ENCODE measurements at places on chromosomes 6 and 20.

- peak; percentile 17 for DNase-seq
These were observed 224.8 kb upstream of the MARCKS start for GRCh38 chr6:113632220-113632864.

DNA sequence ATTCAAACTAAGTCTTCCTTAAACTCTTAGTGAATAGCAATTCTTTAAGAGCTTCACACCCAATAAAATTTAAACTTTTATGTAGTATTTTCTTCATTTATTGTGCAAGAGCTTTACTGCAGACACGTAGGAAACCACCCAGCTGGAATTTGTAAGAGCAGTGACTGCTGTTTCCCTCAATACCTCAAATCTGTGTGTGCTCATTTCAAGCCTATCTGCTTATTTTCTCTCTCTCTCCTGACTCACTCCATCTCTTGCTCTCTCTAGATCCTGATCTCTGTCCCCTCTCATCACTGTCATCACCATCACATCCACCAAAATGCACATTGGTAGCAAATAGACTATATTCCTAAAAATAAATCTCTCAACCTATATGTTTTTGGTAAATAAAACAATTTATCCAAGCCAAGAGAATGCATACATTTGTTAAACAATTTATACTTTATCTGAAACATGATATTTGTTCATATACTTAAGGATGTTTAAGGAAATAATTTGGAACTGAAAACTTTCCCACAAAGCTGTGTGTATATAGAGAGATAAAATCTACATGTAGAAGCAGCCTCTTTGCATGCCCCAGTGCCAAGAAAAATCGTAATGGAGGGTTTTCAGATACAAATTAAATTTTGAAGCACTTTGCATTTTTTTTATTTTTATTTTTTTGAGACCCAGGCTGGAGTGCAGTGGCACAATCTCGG is 273.0 kb downstream of the TFAP2A start:
- no peak for DNase-seq

- DNase-seq = no peak
These were observed 48.7 kb downstream of the UST start for GRCh38 chr6:148795563-148795962.

- DNase-seq = no peak
These were observed 9.4 kb upstream of the CDH22 start for GRCh38 chr20:46317685-46318177.

DNA sequence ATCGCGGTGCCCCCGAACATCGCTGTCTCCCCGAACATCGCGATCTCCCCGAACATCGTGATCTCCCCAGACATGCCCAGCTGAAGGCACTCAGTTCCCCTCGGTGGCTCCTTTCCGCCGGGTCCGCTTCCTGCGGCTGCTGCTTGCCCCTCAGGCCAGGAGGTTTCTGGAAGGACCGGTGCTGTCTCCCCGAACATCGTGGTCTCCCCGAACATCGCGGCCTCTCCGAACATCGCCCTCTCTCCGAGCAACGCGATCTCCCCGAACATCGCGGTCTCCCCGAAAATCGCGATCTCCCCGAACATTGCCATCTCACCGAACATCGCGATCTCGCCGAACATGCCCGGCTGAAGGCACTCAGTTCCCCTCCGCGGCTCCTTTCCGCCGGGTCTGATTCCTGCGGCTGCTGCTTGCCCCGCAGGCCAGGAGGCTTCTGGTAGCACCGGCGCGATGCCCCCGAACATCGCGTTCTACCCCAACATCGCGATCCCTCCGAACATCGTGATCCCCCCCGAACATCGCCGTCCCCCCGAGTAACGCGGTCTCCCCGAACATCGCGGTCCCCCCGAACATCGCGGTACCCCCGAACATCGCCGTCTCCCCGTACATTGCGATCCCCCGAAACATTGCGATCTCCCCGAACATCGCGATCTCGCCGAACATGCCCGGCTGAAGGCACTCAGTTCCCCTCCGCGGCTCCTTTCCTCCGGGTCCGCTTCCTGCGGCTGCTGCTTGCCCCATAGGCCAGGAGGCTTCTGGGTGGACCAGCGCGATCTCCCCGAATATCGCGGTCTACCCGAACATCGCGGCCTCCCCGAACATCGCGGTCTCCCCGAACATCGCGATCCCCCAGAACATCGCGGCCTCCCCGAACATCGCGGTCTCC is 808 bp downstream of the ULBP1 start:
- DNase-seq = no peak

- DNase-seq = no peak
These were observed 126.2 kb downstream of the CD164 start for GRCh38 chr6:109255946-109256640.

GRCh38 chr6:17258749-17259148 is 22.4 kb upstream of the RBM24 start:
- DNase-seq = no peak

DNA sequence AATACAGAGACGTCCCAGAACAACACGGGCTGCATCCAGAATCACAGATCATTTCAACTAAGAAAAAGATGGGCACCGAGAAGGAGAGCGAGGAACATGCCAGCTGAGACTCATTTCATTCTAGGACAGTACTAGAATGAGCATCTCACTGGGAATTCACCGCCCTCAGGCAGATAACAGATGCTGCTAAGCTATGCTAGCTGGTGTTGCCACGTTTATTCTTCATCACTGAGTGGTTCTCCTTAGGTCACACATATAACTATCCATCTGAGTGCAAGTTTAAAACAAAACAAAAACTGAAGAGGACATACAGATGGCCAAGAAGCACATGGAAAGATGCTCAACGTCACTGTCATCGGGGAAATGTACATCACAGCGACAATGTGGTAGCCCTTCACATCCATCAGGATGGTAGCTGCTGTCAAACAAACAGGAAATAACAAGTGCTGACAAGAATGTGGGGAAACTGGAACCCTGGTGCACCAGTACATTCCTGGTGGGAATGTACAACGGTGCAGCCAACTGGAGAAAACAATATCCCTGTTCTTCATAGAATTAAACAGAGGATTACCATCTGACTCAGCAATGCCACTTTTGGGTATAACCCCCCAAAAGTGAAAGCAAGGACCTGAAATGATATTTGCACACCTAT is 97.6 kb downstream of the SLC22A23 start:
- no peak for DNase-seq

GRCh38 chr6:106574741-106575458 is 54.4 kb downstream of the RTN4IP1 start:
- no peak for DNase-seq

- DNase-seq = no peak
These were observed 851.0 kb upstream of the FLRT3 start for GRCh38 chr20:15188415-15188814.

DNA sequence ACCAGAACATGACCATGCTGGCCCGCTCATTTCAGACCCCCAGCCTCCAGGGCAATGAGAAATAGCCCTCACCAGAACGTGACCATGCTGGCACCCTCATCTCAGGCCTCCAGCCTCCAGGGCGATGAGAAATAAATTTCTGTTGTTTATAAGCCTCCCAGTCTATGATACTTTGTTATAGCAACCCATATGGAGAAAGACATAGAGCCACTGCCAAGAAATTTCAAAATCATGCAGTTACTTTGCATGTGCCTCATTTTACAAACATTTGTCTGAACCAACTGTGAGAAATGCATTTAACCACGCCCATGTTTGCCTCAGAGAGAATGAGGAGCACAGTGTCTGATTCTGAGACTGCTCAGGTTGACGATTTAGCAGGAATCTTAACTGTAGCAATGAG is 15.5 kb downstream of the CYP39A1 start:
- no peak for DNase-seq

GRCh38 chr6:166752928-166753721 is 126.1 kb upstream of the RPS6KA2 start:
- DNase-seq = no peak

- DNase-seq = no peak
These were observed 87.7 kb downstream of the CDH22 start for GRCh38 chr20:46220455-46221207.

DNA sequence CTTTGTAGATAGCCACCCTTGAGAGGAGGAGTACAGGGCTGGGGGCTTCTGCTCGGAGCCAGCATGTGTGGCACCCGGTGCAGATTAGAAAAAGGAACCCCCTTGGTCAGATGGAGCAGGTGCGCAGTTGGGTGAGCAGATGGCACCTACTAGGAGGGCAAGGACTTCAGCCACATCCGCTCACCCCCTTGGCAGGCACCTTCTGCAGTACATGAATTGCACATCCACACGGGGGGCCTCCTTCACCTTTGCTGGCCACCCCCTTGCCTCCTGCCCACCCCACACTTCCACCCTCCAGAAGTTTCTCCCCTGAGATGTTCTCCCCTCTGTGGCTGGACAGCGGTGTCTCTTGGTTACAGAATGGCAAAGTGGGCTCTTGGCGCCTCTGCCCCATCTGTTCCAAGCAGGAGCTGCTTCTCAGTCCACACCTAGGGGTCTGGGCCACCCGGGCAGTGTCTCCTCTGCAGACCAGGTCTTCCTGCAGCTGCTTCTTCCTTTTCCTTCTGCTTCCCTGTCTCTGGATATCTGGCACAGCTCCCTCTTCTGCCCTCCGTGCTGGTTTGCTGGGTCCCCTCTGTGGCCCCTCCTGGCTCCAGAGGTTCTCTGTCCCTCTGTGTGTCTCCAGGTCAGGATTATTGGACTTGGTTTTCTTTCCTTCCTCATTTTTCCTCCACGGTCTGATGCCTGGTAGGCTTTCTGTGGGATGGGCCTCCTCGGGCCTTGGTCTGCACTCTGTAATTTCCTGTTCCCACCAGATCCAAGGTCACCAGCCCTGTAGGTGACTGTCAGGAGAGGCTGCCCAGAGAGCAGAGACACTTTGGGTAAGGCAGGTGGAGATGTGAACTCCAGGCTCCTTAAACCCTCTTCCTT is 4.1 kb downstream of the MDFI start:
- no peak for DNase-seq

DNA sequence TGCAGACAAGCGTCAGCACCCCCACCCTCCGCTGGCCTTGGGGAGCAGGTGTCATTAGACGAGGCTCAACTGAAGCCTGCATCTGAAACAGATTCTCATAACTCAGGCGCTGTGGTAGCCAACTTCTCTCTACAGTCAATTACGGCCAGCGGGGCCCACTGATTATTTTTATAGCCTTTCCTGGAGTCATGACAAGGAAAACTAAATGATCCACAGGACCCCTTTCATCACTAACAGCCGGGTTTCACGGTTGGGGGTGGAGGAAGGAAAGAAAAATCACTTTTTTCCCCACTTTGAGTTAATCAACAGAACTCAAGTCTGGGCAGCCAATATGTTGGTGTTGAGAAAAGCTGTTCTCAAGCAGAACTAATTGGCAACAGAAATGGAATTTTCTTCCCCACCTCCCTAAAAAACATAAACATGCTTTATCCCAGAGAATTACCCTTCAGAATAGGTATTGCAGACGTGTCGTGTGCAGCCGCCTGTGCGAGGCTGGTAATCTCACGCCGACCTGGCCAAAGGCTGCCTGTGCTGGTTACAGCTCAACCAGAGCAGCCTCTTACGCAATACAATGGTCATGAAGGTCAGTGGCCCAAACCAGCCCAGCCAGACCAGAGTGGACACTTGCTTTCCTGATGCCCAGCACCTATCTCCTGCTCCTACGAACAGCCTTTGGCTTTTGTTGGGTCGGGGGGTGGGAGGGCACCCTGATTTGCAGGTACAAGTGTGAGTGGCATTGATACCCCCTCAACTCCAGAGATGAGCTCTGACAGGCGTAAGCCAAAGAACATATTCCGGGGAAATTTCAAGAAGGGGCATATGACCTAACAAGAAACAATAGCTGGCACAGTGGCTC is 11.0 kb downstream of the RIPOR3 start:
- DNase-seq = no peak

DNA sequence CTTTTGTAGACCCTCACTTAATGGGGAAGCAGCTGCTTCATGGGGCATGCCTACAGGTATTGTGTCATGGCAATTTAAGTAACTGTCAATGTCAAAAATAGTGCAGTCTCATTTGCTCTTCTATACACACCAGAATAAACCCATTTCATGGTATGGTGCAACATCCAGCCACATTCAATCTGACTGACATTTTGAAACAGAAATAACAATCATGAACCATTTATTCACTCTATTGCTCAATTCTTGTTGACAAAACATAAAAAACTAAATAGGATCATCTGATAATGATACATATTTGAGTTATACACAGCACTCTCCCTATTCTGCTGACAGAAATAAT is 122.9 kb downstream of the MAP7 start:
- no peak for DNase-seq

DNA sequence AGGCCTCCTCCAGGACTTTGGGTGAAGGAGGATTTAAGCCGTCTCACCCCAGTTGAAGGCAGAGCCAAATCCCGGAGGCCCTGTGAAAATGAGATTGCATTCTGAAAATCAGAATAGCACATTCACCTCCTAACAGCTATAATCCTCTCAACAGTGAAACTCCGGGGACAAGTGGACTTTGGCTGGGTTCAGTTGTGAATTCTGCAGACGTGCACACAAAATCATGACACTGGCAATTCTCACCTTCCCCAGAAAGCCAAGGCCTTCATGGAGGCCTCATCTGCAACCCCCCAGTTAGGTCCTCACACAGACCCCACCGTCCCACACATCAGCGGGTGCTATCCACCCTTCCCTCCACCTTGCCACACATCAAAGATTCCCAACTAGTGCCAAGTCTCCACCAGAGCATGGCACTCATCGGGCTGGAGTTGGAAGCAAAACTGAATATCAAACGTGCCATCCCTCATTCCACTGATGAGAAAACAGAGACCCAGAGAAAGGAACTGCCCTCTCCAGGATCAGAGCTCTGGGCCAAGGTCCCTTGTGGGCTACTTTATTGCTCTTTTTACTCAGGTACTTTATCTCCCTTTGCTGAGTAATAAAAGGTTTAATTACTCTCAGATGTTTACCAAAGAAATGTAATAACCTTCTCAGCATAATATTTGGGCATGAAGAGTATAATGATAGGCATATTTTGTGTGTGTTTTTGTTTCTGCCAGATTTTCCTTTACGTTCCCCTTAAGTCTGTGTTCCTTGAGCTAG is 4.8 kb upstream of the BTNL2 start:
- DNase-seq = no peak

- DNase-seq = no peak
These were observed 148.5 kb upstream of the PDE7B start for GRCh38 chr6:135703007-135703406.

GRCh38 chr6:140850438-140850837 is 1282.3 kb upstream of the GJE1 start:
- DNase-seq = no peak

DNA sequence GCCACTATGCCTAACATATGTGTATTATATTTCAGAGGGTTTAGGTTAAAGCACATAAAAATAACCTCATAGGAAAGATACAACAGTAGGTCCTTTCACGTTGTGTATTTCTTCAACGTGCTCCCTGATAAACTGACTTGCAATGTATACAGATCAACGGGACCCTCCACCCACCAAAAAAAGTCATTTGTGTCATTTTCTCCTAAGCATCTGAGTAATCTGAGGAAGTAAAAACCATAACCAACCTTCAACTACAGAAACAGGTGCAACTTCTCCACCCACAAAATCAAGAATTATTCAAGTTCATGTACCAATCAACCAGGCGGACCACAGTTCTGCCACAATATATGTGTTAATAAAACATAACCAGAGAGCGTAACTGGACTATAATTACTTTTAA is 54.9 kb upstream of the NHSL1 start:
- no peak for DNase-seq

DNA sequence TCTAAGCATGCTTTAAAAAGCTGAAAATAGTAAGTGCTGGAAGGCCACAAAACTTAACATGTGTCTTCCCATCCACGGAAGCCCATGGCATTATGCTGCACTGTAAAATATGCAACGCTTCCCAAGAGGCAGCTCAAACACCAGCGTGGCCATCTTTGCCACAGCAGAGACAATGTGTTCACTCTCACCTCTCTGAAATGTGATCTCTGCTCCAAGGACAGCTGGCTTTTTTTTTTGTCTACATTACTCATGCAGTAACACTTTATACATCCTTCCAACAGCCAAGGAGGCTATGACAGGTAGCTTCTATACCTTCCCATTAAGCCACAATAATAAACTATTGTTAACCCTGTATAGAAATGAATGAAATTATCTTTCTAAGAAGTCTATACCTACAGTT is 49.2 kb downstream of the BLOC1S5 start:
- no peak for DNase-seq
